ACHN (cell line): ENCODE measurements at places on chromosomes 2 and 18.

DNA sequence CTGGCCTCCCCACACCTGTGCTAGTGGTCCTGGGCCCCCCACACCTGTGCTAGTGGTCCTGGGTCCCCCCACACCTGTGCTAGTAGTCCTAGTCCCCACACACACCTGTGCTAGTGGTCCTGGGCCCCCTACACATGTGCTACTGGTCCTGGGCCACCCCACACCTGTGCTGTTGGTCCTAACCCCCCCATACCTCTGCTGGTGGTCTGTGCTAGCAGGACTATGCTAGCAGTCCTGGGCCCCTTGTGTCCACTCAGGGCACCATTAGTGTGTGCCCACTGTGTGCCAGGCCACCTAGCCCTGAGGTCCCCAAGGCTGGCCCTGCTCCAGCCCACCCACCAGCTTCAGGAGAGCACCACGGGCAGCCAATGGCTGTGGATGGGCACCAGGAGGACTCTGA, 558.2 kb upstream of the SALL3 start:
- no peak for DNase-seq

GRCh38 chr18:477565-477964, 22.9 kb downstream of the COLEC12 start:
- DNase-seq = no peak

DNA sequence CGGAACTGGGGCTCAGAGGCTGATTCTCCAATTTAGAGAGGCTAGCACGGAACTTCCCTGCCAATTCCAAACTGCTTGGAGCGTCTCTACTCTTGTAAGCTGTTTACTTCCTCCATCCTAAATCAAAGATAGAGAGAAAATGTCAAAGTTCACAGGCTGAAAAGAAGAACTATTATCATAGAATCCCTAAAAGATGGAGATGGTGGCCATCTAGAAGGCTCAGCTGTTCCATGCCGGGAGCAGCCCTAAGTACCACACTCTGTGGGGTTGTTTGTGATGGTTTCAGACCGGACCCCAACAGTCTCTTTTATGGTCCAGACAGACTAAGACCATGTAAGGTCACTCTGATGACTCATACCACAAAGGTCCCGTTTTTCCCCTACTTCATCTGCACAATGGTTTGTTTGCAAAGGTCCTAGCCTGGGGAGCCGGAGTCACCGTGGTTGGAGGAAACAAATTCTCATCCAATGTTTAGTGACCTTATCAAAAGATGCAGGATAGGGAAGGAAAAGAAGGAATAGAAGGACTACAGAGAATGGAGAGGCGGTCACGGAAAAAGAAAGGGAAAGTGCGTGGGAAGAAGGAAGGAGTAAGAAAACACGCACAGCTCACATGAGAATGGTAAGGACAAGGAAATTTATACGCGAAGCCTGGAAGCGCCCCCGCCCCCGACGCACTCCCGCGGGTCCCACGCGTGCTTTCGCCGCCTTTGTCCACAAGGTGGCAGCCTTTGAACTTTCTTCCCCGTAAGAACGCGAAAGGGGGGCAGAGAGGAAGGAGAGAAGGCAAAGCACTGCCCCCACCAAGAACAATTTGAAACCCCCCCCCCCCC, 453 bp upstream of the ANTXR1 start:
- DNase-seq = peak; percentile 66

DNA sequence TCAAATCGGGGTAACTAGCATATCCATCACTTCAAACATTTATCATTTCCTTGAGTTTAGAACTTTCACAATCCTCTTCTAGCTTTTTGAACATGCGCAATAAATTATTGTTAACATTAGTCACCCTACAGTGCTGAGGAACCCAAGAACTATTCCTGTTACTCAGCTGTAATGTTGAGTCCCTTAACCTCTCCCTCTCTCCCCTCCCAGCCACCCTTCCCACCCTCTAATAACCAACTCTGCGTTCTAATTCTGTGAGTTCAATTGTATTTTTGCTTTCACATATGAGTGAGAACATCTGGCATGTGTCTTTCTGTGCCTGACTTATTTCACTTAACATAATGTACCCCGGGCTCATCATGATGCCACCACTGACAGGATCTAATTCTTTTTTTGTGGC, 78.6 kb upstream of the RANBP2 start:
- peak; percentile 83 for DNase-seq

DNA sequence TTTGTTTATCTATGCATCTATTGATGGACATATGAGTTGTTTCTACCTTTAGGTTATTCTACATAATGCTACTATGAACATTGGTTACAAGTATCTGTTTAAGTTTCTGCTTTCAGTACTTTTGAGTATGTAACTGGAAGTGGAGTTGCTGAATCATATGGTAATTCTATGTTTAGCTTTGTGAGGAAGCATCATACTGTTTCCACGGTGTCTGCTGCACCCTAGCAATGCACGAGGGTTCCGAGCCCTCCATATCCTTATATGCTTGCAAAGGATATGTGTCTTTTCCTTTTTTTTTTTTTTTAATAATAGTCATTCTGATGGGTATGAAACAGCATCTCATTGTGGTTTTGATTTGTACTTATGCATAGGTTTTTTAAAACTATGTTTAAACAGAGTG, 83.7 kb downstream of the FMNL2 start:
- DNase-seq = no peak

- no peak for DNase-seq
These were observed 22.6 kb downstream of the ACSL3 start for GRCh38 chr2:222883420-222883819.

DNA sequence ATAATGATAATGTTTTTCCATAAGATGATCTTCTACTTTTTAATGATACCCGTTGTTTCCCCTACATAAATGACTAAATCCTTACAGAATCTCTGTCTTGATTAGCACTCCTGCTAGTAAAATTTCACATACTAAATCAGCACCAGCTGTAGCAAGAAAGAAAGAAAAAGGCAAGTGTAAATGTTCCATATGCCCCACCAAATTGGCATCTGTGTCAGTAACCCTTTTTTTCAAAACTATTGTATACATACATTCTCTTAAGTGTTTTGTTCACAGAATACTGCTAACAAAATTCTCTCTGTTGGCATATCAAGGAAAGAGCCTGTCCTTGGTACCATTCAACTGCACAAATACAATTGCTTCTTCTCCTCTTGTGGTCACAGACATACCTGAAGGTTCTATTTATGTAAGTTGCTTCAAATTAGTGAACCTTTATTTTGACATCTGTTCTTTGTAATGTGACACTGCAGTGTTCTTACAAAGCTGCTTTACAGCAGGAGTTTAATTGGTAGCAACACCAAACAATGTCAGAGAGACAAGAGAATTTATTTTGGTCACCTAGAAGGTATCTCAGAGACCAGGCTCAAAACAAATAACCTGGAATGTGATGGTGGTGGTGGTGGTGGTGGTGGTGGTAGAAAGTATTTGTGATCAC, 641.9 kb downstream of the ZEB2 start:
- no peak for DNase-seq

DNA sequence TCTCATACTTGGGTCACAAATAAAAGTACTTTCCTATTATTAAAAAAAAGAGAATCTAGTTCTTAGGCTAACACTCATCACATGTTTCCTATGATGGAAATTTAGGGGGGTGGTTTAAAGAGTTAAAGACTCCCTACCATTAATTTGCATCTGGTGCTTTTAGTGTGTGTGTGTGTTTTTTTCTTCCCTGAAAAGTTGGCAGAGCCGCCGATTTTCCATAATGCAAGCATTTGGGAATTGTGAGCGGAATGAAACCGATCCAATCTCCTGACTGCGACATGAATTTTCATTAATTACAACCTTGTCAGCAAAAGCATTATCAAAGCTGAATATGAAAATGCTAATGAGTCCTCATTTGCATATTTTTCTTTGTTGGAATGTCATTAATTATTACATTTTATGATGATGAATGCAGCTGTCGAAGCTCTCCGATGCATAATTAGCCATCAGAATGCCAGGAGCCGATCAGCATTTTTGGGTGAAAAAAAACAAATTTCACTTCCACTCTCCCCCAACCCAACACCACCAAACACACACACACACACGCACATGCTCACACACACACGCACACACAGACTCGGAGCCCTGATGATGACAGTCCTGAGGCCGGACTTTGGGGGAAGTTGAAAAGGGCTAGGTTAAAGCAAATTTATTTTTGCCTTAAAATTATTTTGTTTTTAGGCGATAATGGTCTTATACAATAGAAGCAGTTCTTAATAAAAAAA, 165.4 kb downstream of the TCF4 start:
- DNase-seq = no peak

DNA sequence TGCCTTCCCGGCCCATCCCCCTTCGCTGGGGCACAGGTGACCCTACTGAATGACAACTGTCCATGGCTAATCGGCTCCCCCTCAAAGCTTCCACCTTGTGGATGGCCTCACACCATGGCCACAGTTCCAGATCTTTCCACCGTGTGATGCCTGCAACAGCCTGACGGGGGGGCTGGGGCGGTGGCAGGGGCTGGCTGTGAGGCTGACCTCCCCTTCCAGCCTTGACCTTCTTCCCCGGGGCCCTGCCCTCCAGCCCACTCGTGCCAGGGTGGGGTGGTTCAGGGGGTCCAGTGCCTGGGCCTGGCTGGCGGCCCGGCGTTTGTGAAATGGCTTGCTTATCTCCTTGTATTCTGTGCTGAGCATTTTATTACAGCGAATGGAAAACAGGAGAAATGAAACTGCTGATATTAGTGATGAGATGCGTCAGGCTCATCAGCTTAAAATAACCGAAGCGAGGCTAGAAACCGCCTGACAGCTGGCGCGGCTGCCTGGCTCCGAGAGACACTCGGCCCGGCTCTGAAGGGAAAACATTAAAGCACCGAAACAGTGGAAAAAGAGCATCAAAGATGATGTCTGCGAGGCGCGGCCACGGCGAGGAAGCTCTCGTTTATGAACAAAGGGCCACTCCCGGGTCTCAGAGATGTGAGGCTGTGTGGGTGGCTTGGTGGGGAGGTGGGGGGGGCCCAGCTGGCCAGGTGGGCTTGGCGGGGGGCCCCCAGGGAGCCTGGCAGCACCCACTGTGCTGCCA, 916 bp upstream of the PDCD1 start:
- no peak for DNase-seq

- DNase-seq = peak; percentile 59
These were observed 1.5 kb downstream of the KLF7 start for GRCh38 chr2:207164006-207164831.

DNA sequence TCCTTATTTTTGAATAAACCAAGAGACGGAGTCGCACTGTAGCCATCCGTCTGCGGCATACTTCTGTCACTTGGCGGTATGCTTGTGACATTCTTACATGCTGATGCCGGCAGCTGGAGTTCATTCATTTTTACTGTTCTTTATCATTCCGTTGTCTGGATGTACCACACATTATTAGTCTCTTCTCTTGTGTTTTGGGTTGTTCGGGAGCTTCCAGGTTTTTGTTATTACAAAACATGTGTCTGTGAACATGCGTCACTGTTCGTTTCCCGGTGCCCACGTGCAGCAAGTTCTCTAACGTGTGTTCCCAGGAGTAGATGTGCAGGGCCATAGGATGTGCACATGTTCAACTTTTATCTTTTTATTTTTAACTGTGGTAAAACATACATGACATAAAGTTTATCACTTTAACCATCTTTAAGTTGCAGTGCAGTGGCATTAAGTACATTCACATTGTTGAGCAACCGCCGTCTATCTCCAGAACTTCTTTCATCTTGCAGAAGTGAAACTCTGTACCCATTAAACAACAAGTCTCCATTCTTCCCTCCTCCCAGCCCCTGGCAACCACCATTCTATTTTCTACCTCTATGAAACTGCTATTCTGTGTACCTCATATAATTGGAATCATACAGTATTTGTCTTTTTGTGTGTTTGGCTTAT, 40.1 kb downstream of the MTCL1 start:
- no peak for DNase-seq

- no peak for DNase-seq
These were observed 30.0 kb downstream of the NPC1 start for GRCh38 chr18:23556145-23556780.

- DNase-seq = no peak
These were observed 52.8 kb upstream of the RTN4 start for GRCh38 chr2:55103046-55103445.

GRCh38 chr2:8418721-8419120, 263.1 kb upstream of the ID2 start:
- no peak for DNase-seq

- DNase-seq = no peak
These were observed 33.4 kb downstream of the SIX2 start for GRCh38 chr2:44975571-44976450.

GRCh38 chr2:217790681-217791392, 212.0 kb downstream of the TNS1 start:
- DNase-seq = no peak

GRCh38 chr2:240965296-240965904, 33.0 kb upstream of the SNED1 start:
- DNase-seq = no peak

- no peak for DNase-seq
These were observed 600.4 kb upstream of the CHAC2 start for GRCh38 chr2:53167227-53167626.

DNA sequence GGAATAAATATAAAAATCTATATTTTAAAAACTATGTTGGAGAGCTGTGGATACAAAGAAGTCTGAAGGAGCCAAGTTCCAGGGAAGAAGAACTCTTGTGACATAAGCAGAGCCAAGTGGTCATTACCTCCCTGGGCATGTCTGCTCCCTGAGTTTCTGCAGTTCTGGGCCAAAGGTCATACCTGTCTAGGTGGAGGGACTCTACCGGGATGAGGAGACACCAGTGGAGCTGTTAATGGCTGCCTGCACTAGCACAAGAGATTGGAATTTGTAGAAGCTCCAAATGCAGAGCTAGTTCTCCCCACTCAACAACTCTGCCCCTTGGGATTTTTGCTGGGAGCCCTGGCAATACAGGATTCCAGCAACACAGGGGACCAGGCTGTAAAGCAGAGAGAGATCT, 89.8 kb downstream of the ARHGAP28 start:
- no peak for DNase-seq

DNA sequence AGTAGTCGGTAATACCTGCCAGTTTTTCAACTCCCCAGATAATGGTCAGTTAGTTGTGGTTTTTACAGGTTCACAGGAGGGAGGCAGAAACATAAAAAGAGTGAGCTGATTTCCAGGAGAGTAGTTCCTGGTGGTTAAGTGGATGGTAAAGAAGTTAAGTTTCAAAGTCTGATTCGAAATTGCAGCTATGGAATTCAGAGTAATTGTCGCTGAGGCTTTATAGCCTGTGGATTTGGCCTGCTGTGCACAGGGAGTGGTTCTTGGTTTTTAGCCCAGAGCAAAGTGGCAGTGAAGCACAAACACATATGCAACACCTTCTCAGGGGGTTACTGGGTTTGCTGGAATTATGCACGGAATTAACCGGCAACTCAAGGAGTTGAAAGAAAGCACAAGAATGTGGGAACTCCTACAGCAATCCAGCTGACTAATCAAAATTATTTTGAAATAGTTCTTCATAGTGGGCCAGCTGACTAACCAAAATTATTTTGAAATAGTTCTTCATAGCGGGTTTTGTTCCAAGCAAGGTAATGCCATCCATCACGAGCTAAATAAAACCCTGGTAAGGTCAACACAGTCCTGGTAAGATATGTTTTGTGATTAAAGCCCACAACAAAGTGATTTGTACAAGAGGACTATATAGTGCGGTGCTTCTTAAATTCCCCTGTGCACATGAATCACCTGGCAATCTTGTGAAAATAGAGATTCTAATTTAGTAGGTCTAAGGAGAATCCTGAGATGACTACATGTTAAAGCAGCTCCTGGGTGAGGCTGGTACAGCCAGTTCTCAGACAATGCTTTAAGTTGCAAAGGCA, 94.4 kb downstream of the SGPP2 start:
- DNase-seq = no peak
